ENCODE measurements at places on chromosomes 5 and 9.
A peak's percentile ranks its signal among the peaks of the same experiment; 100 is the strongest.

- no peak for DNase-seq
These were observed 19.9 kb downstream of the ENHO start for GRCh38 chr9:34502891-34503290.

- DNase-seq, result no peak
These were observed 56.8 kb downstream of the PUM3 start for GRCh38 chr9:2787065-2787464.

GRCh38 chr9:116980582-116981120 is 293.5 kb downstream of the TRIM32 start:
- no peak for DNase-seq

DNA sequence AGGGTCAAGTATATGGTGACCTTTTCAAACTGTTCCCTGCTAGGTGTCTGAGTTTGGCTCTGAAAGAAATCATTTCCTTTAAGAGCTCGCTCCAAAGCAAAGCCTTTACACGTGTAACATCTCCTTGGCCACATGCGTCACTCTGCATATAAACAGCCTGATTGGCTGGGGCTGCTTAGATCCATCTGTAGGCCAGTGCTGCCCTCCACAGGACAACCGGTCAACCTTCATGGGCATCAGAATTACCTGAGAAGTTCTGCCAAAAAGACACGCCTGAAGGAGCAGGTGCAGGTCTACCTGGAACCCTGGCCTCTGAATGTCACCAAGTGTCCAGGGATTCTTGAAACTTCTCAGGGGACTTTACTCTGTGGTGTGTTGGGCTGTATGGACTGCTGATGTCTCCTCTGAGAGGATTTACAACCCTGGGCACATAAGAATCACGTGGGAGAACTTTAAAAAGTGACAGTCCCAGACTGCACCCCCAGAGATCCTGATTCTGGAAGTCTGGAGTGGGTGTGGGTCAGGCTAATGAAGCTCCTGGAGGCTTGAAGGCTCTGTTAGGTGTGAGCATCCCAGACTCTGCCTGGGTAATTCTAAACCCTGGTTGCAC is 497.6 kb downstream of the GADD45G start:
- DNase-seq, result peak; percentile 51

- DNase-seq, result no peak
These were observed 115.7 kb upstream of the MSX2 start for GRCh38 chr5:174608631-174609097.

DNA sequence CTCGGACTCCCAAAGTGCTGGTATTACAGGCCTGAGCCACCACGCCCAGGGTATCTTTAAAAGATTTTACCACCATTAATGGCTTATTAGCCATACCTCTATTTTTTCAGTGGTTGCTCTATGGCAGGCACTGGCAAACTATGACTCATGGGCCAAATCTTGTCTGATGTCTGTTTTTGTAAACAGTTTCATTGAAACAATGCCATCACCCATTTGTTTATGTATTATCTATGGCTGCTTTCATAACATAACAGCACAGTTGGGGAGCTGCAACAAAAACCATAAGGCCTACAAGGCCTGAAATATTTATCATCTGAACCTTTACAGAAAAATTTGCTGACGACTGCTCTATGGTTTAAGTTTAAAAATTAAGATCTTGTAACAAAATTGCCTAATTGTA is 66.8 kb downstream of the SLC38A9 start:
- no peak for DNase-seq

DNA sequence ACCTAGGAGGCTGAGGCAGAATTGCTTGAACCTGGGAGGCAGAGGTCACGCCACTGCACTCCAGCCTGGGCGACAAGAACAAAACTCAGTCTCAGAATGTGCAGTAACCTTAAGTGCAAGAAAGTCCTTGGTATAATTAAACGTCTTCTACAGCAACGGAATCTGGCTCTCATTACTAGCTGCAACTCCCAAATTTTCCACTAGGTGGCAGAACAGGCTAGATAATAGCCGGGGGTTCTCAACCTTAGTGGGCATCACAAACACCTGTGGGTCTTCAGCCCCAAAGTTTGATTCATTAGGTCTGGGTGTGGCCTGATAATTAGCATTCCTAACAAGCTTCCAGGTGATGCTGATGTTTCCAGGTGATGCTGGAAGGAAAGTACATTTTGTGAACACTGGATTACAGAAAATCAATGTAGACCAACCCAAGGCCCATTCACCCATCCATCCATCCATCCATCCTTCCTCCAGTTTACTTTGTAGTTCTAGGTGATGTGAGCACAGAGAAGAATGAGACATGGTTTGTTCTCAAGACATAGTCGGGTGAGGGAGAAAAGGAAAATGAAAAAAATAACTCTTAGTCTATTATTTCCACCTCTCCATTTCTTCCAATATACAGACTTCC is 37.3 kb downstream of the FBXW2 start:
- peak; percentile 37 for DNase-seq

- DNase-seq, result no peak
These were observed 63.9 kb downstream of the GOLPH3 start for GRCh38 chr5:32110111-32110696.

GRCh38 chr5:138654281-138654867 is 79.2 kb upstream of the HSPA9 start:
- peak; percentile 19 for DNase-seq

GRCh38 chr5:32319392-32319791 is 6.7 kb upstream of the MTMR12 start:
- no peak for DNase-seq

DNA sequence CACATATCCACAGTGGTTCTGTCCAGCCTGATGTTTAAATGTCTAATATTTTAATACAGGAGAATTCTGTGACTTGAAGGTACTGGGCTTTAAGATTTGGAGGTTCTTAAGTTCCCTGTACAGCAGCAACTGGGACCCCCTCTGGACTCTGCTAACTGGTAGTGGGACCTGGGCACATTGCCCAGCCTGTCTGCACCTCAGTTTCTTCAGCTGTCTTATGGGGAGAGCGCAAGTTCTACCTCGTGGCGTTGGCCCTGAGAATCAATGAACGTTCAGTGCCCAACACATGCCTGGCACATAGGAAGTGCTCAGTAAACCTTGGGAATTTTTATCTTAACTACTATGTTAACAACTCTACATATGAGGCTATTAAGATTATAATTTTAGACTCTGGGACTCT is 1.4 kb downstream of the SLC2A6 start:
- no peak for DNase-seq

DNA sequence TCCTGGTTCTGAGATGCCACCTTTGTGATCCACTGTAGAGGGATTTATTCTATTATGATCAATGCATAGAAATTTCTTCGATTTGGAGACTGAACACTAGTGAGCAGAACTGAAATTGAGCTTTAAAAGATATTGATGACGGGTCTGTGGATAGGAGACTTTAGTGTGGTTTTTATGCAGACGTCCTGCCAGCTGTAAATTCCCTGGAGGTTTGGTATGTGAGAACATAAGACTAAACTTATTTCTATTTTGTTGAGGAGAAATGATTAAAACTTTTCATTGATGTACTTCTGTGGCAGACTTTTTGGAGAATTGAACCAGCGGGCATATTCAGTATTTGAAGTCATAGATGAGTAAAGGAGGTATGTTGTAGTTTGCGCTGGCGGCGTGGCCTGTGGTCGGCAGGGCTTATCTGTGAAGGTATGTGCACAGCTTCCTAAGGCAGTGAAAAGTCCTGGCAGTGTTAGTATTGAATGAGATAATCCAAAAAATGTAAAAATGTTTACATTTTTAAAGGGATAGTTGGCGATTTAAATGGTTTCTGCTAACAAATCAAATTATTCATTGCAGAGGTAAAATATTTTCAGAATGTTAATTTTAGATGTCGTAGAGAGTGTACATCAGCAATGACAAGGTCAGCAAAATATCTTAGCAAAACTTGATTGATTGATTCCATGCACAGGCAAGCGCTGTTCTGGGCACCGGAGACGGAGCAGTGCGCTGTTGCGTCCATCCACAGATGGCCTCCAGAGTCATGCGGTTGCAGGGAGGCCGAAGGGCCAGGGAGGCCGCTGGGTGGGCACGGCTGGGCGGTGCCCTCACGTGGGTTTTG is 20.4 kb downstream of the TENT4A start:
- no peak for DNase-seq

DNA sequence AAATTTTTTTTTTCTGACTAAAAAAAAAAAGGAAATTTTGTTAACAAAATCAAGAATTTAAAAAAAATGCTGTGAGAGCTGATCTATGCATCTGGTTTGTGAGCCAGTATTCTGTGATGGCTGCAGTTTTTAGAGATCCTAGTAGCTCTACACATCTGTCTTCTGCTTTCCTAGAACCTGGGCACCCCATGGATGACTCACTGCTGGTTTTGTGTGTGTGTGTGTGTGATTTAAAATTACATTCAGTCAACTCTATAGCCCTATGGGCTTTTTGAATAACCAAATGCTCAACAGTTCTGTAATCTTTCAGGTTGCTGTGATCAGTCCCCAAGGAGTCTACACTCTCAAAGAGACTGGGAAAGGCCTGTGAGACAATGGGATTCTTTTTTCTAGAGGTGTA is 2.5 kb upstream of the PSMD5 start:
- no peak for DNase-seq
